ENCODE measurements at places on chromosomes 2 and 18.

DNA sequence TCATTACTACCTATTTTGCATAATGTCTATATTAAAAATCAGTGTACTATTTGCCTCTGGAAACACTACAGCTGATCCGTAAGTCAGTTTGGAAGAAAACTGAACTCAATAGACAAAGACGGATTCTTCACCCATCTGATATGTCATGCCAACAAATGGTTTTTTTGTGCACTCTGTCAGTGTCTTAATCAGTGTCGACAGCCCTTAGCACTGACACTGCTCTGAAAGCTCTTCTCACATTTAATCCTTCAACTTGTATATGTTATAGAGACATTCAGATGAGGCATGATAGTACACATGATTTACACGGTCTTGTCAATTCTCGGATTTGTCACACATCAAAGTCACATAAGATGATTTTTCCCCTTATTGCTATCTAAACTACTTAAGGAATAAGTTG, 347.5 kb upstream of the GALNT5 start:
- no peak for DNase-seq

DNA sequence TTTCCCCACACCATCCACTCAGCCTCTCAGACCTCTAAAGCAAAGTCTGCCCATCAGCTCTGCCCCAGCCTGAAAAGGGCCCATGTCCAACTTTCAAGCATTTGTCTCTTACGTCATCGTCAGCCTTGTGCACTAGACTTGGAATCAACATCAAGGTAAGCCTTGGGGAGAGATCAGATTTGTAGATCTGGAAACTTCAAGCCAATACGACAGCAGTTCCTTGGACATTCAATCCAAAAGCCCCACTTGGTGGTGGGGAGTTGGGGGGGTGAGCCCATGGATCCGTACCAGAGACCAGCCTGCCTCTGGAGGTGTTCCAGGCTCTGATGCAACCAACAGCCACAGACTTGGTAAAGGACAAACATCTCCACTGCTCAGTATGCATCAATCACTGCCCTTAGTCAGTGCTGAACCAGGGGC, 206.8 kb upstream of the MEIS1 start:
- no peak for DNase-seq

DNA sequence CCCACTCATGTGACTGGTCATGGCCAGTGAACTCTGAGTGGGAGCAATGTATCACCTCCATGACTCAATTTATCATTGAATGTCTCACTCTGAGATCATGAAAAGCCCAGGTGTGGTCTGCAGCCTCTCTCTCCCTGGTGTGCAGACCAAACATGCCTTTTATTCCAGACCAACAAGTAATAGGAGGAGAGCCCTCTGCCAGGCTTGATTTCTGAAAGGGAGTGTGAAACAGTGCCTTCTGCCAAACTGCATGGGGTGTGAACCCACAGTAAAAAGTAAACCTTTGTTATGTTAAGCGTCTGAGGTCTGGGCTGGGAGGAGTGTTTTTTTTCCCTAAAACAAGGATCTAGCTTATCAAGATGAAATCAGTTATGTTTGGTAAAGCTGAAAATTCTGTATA, 601.2 kb downstream of the ADCYAP1 start:
- DNase-seq, result no peak

GRCh38 chr2:2547451-2547850, 216.4 kb upstream of the MYT1L start:
- DNase-seq, result no peak

GRCh38 chr2:233112776-233113452, 52.8 kb downstream of the INPP5D start:
- DNase-seq, result no peak

DNA sequence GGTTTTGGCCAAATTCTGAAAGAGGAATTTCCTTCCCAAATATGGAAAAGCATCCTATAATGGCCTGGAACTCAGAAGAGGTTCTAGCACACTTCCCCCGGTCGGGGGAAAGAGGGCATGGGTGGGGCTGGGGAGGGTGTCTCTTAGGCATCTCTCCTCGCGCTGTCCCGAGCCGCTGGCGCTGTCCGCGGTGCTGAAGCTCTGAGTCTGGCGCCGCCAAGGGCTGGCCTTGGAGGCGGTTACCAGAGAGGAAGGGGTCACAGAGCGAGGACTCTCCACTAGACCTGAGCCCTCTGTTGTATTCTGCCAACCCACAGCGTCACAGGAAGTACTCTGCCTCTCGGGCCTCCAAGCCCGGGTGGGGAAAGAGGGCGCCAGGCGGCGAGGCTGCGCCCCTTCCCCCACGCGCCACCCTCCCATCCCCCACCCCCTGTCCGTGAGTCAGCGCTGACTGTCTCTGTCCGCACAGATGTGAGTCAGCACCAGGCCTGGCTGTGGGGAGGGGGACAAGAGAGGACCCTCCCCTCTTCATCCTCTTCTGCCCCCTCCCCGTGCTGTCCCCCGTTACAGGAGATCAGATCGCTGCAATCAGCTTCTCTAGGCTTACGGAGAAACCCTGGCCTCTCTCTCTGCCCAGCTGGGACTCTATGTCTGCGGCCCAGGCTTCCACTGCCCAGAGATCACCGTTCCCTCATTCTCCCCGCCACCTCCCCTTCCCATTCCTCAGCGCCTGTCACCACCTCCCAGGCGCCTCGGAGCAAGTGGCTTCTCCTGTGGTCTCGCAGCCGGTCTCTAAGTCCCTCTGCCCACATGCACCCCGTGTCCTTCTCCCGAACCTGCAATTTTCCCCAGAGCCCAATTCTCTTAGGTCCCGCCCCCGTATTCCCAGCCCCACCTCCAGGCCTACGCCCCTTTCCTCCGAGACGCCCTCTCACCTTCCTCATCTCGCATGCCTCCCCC, 779 bp downstream of the PTPRN start:
- no peak for DNase-seq

- peak; percentile 34 for DNase-seq
Observed at GRCh38 chr2:172953411-172953810, 122.2 kb upstream of the MAP3K20 start.

GRCh38 chr2:63058144-63058920, 7.7 kb downstream of the OTX1 start:
- DNase-seq, result no peak

GRCh38 chr2:681312-681711, 4.1 kb upstream of the TMEM18 start:
- no peak for DNase-seq

GRCh38 chr18:11784674-11785304, 66.4 kb upstream of the CHMP1B start:
- no peak for DNase-seq

GRCh38 chr18:34258176-34258575, 33.5 kb upstream of the NOL4 start:
- DNase-seq, result no peak

- no peak for DNase-seq
Observed at GRCh38 chr2:238670111-238670585, 177.7 kb upstream of the TWIST2 start.

GRCh38 chr18:8869696-8870095, 164.3 kb downstream of the MTCL1 start:
- DNase-seq, result no peak

GRCh38 chr2:205590759-205591158, 91.5 kb upstream of the NRP2 start:
- DNase-seq, result no peak

GRCh38 chr18:43965691-43966090, 688.4 kb upstream of the SYT4 start:
- no peak for DNase-seq

GRCh38 chr2:18637196-18637595, 47.8 kb upstream of the NT5C1B start:
- no peak for DNase-seq

All from retinal pigment epithelial cell (primary cell).